Activated naive CD8-positive, alpha-beta T cell treated with anti-CD3 and anti-CD28 coated beads, Interleukin-2, amount 50 U/mL, for 24 hours (primary cell): ENCODE measurements at places on chromosomes 1 and 21.

- DNase-seq, result no peak
These were observed 12.8 kb downstream of the WDR3 start for GRCh38 chr1:117942293-117942692.

DNA sequence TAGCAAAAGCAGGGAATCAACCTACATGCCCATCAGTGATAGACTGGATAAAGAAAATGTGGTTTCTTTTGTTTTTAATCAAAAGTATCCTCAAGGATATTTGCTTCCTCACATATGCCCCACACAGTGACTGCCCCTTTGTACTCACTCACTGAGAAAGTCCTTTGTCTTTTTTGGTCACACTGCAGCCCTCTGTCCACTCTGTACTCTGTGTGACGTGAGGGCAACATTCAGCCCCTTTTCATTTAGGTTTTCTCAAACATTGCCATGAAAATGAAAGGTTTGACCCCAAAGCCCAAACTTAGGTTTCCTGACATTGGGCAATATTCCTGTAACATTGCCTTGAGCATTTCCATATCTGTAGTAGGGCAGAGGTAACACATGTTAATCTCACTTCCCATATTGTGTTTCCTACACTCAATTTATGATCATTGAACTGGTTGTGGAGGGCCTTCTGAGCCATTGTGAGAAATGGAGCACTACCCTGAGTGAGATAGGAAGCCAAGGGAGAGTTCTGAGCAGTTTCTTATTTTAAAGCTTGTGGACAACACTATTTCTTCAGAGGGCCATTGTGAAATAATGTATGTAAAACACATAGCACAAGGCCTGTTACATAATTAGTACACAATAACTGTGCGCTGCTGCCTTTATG is 501.9 kb upstream of the C1orf87 start:
- DNase-seq, result no peak

DNA sequence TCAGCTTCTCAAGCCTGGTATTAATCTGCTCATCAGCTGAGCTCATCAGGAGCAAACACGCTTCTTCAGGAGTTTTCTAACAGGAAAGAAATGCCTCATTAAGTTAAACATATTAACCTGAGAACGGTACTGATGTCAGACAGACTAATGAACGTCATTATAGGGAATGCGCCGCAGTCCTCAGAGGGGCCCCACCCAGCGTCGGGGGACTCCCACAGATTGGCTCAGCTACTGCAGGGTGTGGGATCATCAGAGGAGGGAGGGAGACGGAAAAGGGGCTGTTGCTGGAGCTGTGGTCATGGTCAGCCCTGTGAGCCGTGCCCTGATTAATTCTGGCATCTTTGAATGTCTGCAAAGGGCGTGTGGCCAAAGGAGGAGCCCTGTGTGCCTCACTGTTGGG is 348.5 kb downstream of the PTPRU start:
- no peak for DNase-seq

DNA sequence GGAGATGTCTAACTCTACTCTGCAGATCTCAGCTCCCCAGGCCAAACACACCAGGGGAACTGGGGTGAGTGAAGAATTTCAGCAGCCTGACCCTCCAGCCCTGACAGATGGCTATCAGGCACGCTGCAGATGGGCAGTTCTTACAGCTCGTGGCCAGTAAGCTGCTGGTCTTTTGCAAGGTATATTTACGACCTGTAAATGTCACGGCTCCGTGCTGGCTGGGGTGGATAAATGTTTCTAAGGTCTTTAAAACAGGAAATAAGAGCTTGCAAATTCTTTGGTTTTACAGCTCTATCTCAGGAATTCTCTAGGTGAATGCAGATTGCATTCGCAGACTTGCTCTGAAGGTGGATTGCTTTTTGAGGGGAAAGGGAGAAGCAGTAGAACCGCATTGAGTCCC is 10.1 kb downstream of the DOP1B start:
- DNase-seq, result no peak

DNA sequence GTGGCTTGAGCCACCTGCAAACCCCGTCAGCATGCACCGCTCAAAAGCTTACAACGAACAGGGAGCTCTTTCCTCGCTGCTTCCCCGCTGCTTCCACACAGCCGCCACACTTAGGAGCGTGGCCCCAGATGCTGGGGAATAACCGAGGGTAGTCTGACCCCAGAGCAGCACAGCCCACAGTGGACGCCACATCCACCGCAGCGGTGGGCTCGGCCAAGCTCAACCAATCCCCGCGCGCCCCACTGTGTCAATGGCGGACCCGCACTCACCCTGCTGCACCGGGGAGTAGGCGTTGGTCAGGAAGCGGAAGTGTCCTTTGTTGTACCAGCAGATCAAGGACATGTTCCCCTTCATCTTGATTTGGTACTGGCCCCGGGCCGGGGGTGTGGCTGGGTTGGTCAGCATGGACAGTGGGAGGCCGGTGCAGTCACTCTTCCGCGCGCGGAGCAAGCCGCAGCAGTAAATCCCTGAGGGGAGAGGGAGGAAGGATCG is 93.5 kb downstream of the PGBD5 start:
- no peak for DNase-seq

DNA sequence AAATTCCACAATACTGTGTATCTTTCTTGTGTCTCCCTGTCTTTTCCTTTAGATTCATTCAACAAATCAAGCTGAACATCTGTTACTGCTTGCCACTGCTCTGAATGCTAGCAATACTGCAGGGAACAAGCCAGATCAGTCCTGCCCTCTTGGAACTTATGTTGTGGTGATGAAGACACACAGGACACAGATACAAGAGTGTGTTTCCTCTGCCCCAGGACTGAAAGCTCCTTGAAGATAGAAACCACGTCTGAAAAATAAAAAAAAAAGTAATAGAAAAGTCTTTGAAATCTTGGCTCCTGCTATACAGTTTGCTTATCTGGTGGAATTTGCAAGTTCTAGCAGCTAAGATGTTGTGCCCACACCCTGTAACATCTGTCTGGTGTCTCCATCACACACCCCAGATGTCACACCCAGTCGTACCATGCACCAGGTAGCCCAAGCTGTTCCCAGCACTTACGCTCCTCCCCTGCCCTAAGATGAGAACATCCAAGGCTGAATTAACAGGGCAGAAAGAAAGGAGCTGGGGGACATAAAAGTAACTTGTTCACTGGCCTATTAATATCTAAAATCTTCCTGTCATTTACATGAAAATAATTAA is 80.2 kb upstream of the GALNT2 start:
- no peak for DNase-seq

- DNase-seq, result no peak
These were observed 156.5 kb downstream of the PEX14 start for GRCh38 chr1:10631121-10631810.

DNA sequence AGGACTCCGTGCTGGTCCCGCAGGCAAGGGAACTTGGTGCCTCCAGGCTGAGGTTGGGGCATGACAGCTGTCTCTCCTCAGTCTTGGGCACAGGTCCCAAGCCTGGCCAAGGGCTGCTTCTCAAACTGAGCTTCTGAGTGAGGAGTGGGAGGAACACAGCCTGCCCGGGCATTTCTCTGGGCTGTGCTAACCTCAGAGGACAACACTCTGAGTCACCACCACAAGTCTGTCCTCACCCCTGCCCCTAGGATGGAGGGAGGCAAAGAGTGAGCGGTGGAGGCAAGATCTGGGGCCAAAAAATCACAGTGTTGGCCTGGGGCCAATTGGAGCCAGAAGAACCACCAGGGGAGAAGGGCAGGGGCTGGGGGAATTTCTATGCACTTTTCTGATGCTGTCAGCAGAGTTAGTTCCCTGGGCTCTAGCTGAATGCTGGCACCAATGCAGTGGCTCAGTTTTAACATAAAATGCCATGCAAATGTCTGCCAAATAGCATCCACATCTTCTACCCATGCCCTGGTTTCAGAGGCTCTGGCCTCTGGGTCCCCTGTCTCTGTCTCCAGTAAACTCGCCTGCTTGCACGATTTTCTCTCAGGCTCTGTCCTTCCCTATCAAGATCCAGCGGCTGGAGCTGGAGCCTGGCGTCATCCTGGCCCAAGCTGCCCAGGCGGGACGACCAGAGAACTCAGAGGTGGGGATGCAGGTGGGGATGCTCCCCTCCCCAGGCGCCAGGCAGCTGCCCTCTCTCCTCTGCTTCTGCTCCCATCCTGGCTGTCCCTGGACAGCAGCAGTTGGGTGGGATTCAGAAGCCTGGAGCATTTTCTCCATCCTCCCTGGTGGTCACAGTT is 11.0 kb upstream of the CDK18 start:
- DNase-seq, result no peak

DNA sequence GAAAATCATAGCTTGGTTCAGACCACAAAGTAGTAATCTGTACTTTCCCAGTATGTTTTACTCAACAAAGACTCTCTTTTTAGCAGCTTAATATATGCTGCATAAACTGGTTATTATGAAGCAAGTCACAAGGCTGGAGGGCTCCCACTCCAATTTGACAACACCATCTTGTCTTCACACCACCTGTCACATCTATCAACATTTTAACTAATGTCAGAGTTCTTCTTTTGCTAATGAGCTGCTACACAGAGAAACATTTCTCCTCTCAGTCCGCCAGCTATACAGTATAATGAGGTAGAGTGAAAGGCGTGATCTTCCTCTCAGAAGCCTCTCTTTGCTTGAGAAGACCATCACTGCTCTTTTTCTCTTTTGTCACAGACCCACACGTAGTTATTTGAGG is 230.1 kb downstream of the BARHL2 start:
- no peak for DNase-seq

GRCh38 chr21:44771896-44772525 is 29.6 kb downstream of the UBE2G2 start:
- DNase-seq, result no peak

GRCh38 chr1:56625819-56626440 is 19.2 kb upstream of the PRKAA2 start:
- no peak for DNase-seq

- DNase-seq, result no peak
These were observed 20.4 kb downstream of the SESN2 start for GRCh38 chr1:28279721-28280120.

GRCh38 chr21:34203851-34204420 is 130.6 kb downstream of the MRPS6 start:
- no peak for DNase-seq

DNA sequence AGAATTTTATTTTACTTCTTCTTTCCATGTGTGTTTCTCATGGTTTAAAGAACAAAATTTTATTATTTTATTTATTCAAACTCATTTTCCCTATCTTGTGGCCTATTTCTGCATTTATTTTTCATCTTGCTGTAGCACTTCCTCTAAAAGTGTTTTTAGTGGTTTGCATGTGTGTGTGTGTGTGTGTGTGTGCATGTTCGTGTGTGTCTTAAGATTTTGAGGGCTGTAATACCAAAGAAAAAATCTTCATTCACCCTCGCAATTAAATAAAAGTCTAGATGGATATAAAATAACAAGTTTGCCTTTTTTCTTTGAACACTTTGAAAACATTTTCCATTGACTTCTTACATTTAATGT is 24.6 kb upstream of the FCRL3 start:
- no peak for DNase-seq

- no peak for DNase-seq
These were observed 135.6 kb downstream of the CYYR1 start for GRCh38 chr21:26437326-26438009.

- no peak for DNase-seq
These were observed 40.4 kb downstream of the NKAIN1 start for GRCh38 chr1:31199236-31199790.

DNA sequence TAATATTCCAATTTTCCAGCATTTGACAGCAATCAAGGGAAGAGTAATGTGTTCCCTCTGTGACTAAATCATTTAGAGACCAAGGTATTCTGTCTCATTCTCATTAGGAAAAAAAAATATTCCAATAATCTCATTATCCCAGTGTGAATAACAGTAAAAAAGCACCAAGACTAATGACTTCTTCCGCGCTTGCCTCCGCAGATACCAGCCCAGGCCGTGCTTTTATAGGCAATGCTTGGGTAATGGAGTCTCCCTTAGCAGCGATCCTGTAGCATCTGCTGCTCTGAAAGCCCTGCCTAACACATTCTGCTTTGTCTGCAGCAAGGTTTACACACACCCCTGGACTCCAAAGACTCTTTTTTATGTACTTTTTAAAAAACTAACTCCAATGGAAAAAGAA is 470.0 kb upstream of the CAMK1G start:
- no peak for DNase-seq

DNA sequence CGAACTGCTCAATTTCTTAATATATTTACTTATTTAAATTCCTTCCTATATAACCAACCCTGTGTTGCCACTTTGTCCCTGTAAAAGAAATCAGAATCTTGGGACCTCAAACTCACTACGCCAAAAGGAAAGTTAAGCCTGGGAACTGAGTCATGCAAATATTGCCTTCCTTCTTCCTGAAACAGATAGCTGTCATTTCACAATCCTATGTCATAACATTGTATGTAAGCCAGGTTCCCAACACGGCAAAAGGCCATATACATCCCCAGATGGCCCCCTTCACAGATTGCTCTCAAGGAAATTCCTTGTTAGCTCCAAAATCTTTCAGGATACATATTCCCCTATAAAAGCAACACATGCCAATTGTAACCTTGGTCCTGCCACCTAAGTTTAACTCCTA is 39.7 kb downstream of the C21orf91 start:
- no peak for DNase-seq

DNA sequence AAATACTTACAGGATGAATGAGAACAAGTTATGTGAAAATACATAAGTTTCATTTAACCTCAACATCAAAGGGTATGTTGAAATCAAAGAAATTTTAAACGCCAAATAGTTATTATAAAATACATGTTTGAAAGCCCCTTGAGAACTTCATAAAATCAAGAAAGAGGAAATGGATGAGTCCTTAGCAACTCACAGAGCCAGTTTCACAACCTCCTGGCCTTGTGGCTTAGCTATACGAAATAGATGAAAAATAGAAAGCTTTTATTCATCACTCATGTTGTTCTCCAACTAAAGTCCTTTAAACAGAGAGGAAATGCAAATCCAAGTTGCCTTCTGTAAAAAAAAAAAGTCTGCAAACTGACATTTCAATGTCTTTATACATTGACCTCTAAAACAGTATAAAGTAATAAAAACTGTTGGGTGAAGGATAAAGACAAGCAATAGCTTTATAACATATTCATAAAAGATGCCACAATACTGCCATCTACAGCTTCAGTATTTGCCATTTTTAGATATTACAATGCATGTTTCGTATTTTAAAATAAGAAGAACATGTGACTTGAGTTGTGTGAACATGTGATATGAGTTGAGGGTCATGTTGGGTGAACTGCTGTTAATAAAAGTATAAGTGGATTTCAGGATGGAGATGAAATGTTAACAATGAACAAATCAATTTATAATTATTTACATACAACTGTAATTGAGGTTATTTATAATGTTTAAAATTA is 847.8 kb downstream of the MRPL39 start:
- no peak for DNase-seq

GRCh38 chr1:116012716-116013115 is 36.4 kb downstream of the SLC22A15 start:
- no peak for DNase-seq

DNA sequence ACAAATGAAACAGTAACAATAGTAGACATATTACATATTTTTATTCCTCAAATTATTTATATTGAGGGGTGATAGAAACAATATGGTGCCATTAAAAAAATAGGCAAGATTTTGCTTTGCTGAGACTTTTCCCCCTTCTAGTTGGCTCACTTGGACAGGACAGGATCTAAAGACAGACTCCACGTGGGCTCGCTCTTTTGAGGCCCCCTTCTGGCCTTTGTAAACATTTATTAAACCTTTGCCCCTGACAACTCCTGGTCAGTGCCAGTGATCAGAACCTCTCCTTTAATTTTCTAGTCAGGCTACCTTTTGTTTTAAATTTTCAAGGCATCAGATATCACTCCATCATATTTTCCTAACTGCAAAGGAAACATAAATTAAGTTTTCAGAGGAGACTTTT is 49.7 kb upstream of the IFI44L start:
- DNase-seq, result no peak
